Left lung (tissue), 14 donors: ENCODE measurements at places on chromosomes 6 and 20. TPM values are rescaled to one million over a fixed set of nuclear protein-coding genes. Genes with fewer than 3 reads are reported as not detected.

The BTNL2 gene
- total RNA-seq = not detected

The BMP5 gene
- 12.7 TPM for total RNA-seq

The CEBPB gene
- 133 TPM for total RNA-seq

The BPIFB1 gene
- 0.23 TPM for total RNA-seq

The TMEM244 gene
- not detected for total RNA-seq
